ENCODE measurements at places on chromosomes 12 and 14.

- DNase-seq = no peak
These were observed 1.2 kb downstream of the USP30 start for GRCh38 chr12:109053382-109054123.

- DNase-seq = no peak
These were observed 113.9 kb upstream of the FGD4 start for GRCh38 chr12:32285489-32285888.

DNA sequence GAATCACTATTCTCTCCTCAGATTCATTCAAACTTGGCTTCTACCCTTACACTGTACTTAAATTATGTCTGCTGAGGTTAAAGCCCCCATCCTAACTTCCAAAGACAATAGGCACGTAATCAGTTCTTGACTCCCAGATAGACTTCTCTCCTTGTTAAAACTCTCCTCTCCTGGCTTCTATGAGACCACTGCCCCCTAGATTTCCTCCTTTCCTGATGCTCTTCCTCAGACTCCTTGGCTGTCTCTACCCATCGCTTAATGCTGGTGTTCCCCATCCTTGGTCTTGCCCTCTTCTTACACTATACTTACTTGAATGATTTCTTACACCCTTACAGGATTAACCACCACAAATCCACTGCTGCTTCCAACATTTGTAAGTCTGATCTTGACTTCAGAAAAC, 32.8 kb downstream of the TC2N start:
- no peak for DNase-seq

DNA sequence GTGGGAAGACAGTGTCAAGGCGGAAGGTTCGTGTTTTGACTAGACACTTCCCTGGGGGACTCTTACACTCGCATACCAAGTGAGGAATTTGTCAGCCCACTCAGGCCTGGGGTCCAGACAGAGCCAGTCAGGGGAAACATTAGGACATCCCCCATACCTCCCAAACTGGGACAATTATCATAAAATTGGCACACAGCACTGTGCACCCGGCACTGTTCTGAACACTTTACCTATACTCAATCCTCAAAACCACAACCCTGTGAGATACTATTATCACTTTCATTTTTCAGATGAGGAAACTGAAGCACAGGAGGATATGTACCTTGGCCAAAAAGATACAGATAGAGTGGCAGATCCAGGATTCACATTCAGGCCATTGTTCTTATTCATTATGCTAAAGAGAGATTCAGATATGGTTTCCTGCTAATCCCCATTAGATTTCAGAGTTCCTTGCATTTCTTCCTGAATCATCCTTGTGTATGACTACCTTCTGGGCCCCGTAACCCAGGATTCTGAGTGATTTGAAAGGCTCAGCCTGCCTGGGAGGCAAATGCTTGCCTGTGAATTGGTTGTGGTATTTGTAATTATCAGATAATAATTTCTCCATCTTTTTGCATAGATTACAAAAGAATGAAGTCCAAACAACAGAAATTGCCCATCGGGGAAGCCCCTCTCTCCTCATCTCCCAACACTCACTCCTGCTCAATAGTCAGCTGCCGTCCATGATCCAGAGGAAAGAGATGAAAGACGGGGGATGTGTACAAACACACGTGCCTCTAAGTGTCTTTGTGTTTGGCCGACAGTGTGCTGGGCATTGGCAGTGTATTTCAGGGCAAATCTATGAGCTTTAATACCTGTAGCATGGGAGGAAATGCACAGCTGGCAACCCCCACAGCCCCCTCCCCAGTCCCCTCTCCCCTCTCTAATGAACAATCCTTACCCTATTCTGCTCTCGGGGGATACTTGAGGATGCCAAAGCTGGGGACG, 4.6 kb downstream of the TAC3 start:
- DNase-seq = no peak

DNA sequence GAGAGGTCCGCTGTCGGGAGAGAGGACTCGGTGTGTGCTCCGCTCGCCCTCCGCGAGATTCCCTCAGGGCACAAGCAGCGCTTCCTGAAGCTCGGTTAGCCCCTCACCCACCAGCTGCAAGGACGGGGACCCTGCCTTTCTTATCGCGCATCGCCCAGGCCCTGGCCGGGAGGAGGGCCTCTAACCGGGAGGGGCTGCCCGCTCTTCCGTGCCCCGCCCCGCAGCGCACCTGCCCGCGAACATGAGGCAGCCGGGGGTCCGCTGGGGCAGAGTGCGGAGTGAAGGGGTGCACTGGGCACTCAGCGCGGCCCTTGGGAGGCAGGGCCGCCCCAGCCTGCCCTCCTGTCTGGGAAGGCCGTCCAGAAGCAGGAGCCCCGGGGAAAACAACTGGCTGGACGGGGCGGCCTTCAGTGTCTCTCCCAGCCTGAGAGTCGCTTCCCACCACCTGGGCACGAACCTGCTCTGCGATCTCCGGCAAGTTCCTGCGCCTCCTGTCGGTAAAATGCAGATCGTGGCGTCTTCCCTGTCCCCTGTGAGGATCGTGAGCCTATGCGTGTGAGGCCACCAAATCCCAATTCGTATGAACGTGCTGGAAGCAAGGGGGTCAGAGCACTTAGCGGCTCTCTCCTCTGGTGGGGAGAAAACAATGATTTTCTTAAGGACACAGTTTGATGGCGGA, 28.0 kb upstream of the ADIPOR2 start:
- DNase-seq = no peak

- no peak for DNase-seq
These were observed 375.5 kb downstream of the RAD51B start for GRCh38 chr14:68195126-68195525.

GRCh38 chr12:105272814-105273416, 36.9 kb upstream of the APPL2 start:
- no peak for DNase-seq

DNA sequence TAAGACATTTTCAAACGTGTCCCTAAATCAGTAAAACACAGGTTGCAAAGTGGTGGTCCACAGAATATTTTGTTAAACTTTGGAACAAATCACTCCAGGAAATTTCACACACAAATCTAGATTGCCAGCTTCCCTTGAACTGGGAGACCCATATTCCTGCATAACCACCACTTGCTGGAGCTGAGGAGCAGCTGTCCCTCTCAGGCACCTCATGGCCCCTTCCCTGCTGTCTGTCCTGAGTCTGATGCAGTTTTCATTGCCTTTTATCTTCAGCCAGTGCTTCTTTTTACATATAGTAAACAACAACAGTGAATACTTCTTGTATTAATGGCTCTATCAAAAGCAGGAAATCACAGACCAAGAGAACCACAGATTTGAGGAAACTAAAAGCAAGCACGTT, 289.3 kb downstream of the MED13L start:
- DNase-seq = no peak

DNA sequence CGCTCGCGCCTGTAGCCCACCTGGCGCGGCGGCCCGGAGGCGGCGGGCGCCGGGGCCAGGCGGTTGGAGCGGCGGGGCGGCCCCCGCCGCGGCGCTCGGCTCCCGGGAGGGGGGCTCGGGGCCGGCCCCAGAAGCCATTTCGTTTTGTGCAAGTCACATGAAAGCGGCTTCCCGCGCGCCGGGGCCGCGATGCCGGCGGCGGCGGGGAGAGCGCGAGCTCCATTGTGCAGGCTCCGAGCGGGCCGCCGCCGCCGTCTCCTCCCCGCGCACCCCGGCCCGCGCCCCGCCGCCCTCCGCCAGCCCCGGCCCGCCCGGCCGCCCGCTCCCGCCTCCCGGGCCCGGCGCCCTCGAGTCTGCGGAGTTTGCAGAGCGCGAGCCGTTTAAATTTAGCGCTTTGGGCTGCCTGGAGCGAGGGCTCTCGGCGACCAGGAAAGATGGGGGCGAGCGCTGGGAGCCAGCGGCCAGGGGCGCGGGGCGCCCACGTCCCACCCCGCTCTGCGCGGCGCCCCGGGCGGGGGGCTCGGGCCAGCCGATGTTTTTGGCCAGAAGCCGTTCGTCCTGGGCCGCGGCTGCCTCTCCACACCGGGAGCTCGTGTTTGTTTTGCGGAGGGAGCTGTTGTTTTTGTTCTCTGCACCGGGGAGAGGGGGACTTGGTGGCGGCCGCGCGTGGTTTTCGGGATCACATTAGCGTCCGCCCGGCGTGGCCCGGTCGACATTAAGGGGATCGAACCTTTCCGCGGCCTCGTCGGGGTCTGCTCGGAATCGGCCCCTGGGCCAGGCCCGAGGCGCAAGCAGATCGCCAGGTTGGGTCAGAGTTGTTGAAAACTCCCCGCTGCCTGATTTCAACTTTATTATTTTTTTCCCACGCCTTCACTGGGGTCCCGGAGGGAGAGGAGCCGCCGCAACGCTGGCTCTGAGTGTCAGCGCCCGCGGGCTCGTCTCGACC, 982 bp downstream of the BCL7A start:
- no peak for DNase-seq

DNA sequence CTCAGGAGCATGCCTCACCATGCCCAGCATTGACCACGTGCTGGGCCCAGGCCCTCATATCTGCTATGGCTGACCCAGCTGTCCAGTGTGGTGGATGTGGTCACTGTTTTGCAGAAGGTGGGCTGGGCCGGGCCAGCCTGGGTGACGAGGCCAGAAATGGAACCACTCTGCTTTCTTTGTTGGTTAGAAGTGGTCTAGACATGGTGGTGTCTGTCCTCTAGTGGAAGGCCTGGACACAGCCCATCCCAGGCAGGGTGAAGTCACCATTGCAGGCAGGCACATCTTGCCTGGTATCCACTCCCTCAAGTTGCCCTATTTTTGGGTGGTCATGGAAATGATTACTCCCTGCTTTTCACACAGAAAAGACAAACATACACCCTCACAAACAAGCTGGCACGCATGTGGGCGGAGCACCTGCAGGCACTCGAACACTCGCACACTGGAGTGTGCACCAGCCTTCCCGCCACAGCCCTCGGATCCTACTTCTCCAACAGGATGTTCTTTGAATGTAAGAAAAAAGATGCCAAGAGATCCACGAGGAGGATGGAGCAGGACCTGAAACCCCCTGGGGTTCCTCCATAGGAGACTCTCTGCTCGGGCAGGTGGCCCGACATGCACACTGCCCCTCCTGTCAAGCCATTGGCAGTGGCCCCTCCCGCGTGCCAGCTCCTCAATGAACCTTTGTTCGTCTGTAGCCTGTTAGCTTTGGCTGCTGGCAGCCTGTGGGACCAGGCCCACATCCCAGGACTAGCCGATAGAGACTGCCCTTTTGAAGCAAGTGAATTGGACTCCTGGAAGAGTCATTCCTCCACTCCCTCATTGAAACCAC, 38.4 kb downstream of the MLXIP start:
- DNase-seq = peak; percentile 78

GRCh38 chr12:57401165-57401564, 29.7 kb downstream of the R3HDM2 start:
- no peak for DNase-seq

DNA sequence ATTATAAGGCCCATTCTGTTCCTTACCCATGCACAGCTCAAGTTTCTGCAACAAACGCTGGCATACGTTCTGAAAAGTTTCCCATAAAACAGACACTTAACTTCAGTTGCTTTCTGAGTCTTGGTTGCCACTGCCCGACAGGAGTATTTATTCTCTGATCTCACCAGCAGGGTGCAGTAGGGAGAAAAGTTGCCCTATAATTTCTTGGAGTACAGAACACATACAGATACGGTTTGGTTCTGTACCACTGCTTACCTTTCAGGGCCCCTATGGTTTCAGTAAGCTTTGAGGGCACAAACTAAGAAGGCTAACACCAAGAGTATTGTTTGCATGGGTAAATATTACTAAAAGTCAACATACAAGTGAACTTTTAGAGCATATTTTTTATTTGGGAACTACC, 77.9 kb downstream of the SPATA7 start:
- no peak for DNase-seq

DNA sequence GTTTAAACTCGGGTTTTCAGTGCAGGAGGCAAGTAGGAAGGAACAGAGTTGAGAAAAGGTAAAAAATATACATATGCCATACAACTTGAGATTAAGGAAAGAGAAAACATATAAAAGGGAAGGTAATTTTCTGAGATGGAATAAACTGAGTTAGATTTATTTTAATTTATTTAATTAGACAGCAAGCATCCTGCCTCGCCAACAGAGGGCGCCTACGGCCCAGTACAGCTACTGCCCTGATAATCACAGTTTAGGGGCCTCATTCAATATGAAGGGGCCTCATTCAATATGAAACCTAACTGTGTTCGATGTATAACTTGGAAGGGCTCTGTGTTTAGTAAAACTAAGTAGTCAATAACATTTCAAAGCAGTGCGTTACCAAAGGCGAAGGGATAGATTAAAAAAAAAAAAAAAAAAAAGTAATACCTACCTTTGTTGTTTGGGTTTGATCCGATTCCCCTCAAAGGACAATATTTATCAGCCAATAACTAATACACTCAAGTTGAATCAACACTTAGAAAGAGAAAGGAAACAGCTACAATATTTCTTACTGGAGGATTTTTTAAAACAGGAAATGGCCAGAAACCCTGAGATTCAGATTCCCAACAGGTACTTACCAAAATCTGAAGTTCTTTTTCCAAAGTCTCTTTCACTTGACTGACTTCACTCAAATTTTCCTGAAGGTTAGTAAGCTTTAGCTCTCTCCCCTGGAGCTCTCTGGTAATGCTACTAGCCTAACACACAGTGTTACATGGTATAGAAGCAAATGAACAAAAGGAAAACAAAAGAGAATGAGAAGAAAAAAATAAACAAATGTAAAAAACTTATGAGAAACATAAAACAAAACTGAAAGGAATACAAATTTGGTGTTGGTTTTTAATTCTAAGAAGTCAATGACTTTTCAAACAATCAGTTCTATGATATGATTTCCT, 70.0 kb upstream of the VPS33A start:
- DNase-seq = no peak

Measured in nucleus accumbens (tissue), 56 donors.